ENCODE measurements at places on chromosomes 2 and 18.

DNA sequence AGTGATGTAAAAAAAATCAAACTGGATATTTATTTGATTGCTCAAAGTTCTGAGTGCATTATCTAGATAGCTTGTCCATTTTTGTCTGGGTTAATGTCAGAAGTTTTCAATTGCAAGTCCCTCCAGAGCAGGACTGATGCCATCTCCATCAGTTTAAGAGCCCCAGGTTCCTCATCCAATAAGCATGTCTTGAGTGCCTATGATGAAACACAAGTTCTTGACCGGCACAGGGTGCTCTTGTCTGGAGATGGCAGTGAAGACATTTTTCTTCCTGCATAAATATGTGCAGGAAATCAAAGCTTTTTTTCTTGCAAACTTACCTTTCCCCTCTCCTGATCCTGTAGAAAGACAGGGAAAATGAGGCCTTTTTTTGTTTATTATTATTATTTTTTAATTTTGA, 31.9 kb downstream of the CAVIN2 start:
- no peak for DNase-seq

GRCh38 chr2:160264308-160264707, 64.2 kb upstream of the ITGB6 start:
- no peak for DNase-seq

GRCh38 chr2:177285892-177286715, 21.6 kb upstream of the NFE2L2 start:
- no peak for DNase-seq

- no peak for DNase-seq
Measured at GRCh38 chr18:8724452-8724851, 19.1 kb downstream of the MTCL1 start.

DNA sequence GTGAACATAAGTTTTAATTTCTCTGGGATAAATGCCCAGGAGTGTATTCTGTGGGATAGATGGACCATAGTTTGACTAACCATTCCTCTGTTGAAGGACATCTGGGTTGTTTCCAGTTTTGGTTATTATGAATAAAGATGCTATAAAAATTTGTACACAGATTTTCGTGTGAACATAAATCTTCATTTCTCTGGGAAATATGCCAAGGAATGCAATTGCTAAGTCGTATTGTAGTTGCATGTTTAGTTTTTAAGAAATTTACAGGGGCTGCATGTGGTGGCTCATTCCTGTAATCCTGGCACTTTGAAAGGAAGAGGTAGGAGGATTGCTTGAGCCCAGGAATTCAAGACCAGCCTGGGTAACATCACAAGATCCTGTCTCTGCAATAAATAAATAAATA, 6.9 kb upstream of the SLC11A1 start:
- DNase-seq = no peak

DNA sequence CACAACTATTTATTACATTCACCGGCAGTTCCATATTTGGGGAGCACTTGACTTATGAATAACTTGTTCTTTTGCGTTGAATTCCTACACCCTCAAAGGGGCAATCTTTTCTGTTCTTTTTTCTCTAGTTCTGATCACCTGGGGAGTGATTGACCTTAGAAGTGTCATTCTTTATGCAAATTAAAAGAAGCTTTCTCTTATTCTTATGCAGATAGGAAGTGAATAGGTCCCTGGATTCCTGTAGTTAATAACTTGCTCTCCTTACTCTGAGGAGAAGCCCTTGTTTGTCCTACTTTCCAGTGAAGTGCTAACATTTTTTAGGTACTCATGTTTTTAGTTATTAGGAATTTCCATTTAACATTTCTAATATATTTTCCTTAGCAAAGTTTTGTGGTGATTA, 569.8 kb upstream of the LRRTM1 start:
- DNase-seq = no peak

GRCh38 chr2:161988589-161988988, 85.4 kb downstream of the DPP4 start:
- no peak for DNase-seq

All from stimulated activated CD4-positive, alpha-beta T cell treated with anti-CD3 and anti-CD28 coated beads, TNF-alpha, amount 100 ng/mL, for 1 hour (primary cell).